ENCODE measurements at places on chromosomes 4 and X. TPM values are rescaled to one million over a fixed set of nuclear protein-coding genes. Genes with fewer than 3 reads are reported as not detected.

The XAGE2 gene
- not detected for total RNA-seq

The P2RY4 gene
- total RNA-seq = not detected

The PPP2R2C gene
- total RNA-seq = 5.4 TPM

The FNIP2 gene
- 11.8 TPM for total RNA-seq

The TEX13C gene
- total RNA-seq = not detected

The DMRTC1 gene
- total RNA-seq = 0.05 TPM

The GAGE13 gene
- not detected for total RNA-seq

GRCh38 chr4:8219236-8219635, 20.1 kb downstream of the SH3TC1 start:
- no peak for DNase-seq
- peaks cover 83% of the 10 kb centered on the region for H3K36me3 ChIP-seq
- no peak overlapping the region for H3K4me3 ChIP-seq
- peaks cover 47% of the 10 kb centered on the region for H3K4me1 ChIP-seq
- H3K27ac ChIP-seq = no peak overlapping the region
- H3K27me3 ChIP-seq = no peaks in the 10 kb centered on the region

DNA sequence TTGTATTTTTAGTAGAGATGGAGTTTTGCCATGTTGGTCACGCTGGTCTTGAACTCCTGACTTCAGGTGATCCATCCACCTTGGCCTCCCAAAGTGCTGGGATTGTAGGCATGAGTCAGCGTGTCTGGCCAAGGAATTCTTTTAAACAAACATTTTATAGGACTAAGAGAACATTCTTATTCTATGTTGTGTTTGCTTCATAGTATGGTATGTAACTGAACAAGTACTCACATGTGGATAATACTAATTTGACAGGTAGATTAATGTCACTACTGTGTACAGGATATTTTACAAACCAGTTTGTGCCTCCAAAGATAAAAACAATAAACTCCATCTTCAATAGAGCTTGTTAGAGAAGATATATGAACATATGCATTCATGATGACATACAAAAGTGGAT, 1353.4 kb downstream of the PCDH7 start:
- no peak overlapping the region for H3K27ac ChIP-seq
- no peaks in the 10 kb centered on the region for H3K36me3 ChIP-seq
- H3K4me1 ChIP-seq = no peaks in the 10 kb centered on the region
- DNase-seq = no peak
- H3K4me3 ChIP-seq = no peak overlapping the region
- no peaks in the 10 kb centered on the region for H3K27me3 ChIP-seq

GRCh38 chrX:24020306-24020876, 6.6 kb downstream of the KLHL15 start:
- no peaks in the 10 kb centered on the region for H3K4me1 ChIP-seq
- peaks cover 3% of the 10 kb centered on the region for H3K36me3 ChIP-seq
- H3K27ac ChIP-seq = no peak overlapping the region
- no peak overlapping the region for H3K4me3 ChIP-seq

DNA sequence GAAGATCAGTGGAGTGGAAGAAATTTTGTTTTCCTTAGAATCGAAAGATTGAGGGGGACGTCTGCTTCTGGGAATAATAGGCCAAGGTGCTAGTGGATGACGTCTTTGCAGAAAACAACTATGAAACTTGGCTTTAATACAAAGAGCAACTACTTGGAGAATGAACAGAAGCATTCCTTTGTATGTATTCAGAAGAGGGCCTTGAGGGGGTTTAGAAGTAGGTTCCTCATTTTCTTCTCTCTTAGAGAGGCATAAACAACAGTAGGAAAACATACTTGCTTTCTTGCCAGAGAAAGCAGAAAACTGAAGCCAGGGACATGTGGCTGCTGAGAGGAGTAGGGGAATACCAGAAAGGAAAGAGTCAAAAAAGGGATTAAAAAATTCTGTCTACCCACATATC, 167.8 kb downstream of the ZNF330 start:
- H3K27ac ChIP-seq = peak overlapping the region; percentile 1
- no peaks in the 10 kb centered on the region for H3K27me3 ChIP-seq
- peak; percentile 7 for DNase-seq
- H3K36me3 ChIP-seq = no peaks in the 10 kb centered on the region

GRCh38 chr4:150283689-150284088, 205.4 kb downstream of the DCLK2 start:
- DNase-seq = no peak
- H3K36me3 ChIP-seq = peaks cover 15% of the 10 kb centered on the region
- no peak overlapping the region for H3K4me3 ChIP-seq
- H3K27me3 ChIP-seq = no peaks in the 10 kb centered on the region
- H3K4me1 ChIP-seq = no peaks in the 10 kb centered on the region
- H3K27ac ChIP-seq = no peak overlapping the region

- no peaks in the 10 kb centered on the region for H3K4me1 ChIP-seq
- no peak overlapping the region for H3K4me3 ChIP-seq
- H3K36me3 ChIP-seq = no peaks in the 10 kb centered on the region
- DNase-seq = no peak
Observed at GRCh38 chr4:6221851-6222760, 21.8 kb upstream of the JAKMIP1 start.

DNA sequence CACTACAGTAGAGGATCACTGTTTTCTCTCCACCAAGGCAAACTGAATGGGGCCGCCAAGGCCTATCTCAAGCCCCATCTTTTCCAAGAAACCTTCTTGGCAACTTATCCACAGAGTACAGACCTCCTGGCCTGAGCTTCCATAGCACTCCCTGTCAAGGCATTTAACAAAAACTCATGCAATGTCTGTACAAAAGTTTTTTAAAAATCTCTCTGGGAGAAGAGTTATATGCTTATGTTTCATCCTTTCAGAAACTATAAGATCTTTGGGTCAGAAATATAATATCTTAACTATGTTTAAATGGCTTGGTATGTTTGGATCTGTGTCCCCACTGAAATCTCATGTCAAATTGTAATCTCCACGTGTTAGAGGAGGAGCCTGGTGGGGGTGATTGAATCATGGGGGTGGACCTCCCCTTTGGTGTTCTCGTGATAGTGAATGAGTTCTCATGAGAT, 13.6 kb downstream of the ADAMTS3 start:
- H3K27ac ChIP-seq = no peak overlapping the region
- DNase-seq = no peak
- no peaks in the 10 kb centered on the region for H3K4me1 ChIP-seq

DNA sequence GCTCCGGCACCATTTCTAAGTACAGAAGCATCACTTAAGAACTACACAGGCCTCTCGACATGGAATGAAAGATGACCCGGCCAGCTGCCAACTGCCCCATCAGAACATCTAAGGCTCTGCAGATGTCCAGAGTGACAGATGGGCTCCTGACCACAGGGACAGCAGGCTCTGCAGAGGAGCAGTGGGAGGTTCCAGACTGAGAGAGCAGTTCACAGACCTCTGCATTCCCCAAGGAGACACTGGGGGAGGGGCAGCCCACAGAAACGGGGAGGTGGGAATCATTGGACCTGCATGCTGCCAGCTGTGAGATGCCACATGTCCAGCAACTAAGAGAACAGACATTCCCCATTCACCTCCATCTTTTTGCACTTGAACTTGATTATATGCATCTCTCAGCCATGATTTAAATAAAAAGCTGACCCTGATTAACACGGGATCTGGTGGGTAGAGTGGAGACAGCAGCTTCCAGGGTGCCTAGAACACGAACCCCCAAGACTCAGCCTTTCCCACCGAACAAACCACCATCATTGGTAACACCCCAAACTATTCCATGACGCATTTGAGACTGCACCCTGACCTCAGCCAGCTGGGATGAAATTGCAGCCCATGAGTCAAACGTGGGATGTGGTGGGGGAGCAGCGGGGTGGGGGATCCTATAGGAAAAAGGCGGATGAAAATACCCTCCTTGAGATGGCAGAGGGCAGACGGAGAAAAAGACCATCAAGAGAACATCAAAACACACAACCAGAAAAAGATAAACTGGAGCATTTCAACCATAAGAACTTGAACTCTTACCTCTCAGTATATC, 47.2 kb downstream of the AFAP1 start:
- H3K36me3 ChIP-seq = no peaks in the 10 kb centered on the region
- H3K4me1 ChIP-seq = no peaks in the 10 kb centered on the region
- DNase-seq = no peak

GRCh38 chrX:4622486-4623167, 909.2 kb upstream of the PRKX start:
- no peak for DNase-seq
- no peaks in the 10 kb centered on the region for H3K36me3 ChIP-seq
- H3K27ac ChIP-seq = no peak overlapping the region
- H3K4me1 ChIP-seq = no peaks in the 10 kb centered on the region
- no peak overlapping the region for H3K4me3 ChIP-seq

- H3K36me3 ChIP-seq = no peaks in the 10 kb centered on the region
- no peaks in the 10 kb centered on the region for H3K27me3 ChIP-seq
- peak within 1 kb of the TSS; percentile 4 for H3K27ac ChIP-seq
- H3K4me3 ChIP-seq = no peak within 1 kb of the TSS
Observed at GRCh38 chr4:100517864-100518341, at the start of gene EMCN. TSS of gene EMCN (minus strand) at chr4:100518022. CDS start at chr4:100517914, 108 bp downstream.

DNA sequence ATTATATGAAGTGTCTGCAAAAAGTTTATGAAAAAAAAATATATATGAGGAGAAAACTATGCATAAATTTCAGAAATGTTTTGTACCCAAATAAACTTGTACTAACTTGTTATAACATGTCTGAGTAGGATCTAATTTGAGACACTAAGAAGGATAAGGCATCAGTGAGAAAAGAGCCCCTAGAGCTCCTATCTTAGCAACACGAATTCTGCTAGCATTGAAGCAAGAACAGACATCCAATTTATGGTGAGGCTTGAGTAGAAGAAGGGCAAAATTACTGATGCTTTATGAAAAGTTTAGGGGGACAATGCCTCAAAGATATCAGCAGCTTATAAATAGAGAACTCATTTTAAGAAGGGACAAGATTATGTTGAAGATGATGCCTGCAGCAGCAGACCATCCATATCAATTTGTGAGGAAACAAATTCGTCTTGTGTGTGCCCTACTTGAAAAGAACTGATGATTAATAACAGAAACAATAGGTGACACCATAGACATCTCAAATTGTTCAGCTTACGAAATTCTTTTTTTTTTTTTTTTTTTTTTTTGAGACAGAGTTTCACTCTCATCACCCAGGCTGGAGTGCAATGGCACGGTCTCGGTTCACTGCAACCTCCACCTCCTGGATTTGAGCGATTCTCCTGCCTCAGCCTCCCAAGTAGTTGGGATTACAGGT, 35.7 kb upstream of the ADAM29 start:
- no peaks in the 10 kb centered on the region for H3K36me3 ChIP-seq
- H3K4me1 ChIP-seq = no peaks in the 10 kb centered on the region
- no peak for DNase-seq

- no peaks in the 10 kb centered on the region for H3K27me3 ChIP-seq
- H3K36me3 ChIP-seq = no peaks in the 10 kb centered on the region
- no peak for DNase-seq
- H3K27ac ChIP-seq = no peak overlapping the region
- no peaks in the 10 kb centered on the region for H3K4me1 ChIP-seq
Observed at GRCh38 chr4:16785793-16786527, 112.5 kb downstream of the LDB2 start.
